ENCODE measurements at places on chromosomes 4 and X. TPM values are rescaled to one million over a fixed set of nuclear protein-coding genes. Genes with fewer than 3 reads are reported as not detected.

Gene DCX
- total RNA-seq, result 2.4 TPM

DNA sequence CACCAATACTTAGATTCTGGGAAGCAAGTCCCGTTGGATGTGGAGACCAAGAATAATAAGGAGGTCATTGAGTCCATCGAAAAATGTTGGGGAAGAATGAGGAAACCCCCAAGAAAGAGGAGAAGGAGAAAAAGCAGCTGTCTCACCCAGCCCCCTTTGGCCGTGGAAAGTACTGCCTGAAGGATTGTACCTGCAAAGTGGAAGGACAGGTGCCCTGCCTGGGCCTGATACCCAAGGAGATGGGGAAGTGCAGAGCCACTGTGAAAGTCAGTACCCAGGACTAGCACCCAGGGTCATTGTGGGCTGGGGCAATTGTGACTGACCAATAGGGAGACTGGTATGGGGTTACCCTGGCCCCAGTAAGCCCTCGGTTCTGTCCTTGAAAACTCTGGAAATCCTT, 13.8 kb upstream of the CFAP299 start:
- no peak for DNase-seq

DNA sequence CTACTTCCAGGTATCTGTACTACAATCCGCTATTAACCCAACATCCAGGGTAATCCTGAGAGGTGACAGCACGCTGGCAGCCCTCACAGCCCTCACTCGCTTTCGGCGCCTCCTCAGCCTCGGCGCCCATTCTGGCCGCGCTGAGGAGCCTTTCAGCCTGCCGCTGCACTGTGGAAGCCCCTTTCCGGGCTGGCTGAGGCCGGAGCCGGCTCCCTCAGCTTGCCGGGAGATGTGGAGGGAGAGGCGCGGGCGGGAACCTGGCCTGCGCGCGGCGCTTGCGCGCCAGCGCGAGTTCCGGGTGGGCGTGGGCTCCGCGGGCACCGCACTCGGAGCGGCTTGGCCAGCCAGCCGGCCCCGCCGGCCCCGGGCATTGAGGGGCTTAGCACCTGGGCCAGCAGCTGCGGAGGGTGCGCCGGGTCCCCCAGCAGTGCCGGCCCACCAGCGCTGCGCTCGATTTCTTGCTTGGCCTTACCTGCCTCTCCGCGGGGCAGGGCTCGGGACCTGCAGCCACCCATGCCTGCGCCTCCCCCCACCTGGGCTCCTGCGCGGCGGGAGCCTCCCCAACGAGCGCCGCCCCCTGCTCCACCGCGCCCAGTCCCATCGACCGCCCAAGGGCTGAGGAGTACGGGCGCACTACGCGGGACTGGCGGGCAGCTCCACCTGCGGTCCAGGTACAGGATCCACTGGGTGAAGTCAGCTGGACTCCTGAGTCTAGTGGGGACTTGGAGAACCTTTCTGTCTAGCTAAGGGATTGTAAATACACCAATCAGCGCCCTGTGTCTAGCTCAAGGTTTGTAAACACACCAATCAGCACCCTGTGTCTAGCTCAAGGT, 87.3 kb downstream of the PRSS12 start:
- DNase-seq, result no peak

DNA sequence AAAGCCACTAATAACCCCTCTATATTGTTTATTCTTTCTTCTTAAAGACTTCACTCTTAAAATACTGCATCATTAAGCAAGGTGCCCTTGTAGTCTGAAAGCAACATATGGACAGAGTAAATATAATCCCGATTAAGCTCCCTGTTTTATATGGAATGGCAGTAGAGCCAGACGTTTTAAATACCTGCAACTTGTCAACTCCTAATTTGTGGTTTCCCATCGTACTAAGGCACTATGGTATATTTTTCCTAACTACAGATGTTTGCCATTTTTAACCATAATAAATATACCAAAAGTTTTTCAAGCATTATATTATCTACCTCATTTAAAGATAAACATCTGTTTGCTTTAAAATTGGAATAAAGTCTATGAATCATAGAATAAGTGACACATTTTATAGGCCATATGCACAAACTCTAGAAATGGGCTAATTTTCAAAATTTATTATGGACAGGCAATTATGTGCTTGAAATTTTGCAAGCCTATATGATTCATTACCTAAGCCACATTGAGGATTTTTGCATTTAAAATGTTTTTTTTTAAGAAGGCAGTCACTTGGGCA, 194.6 kb downstream of the FRMPD4 start:
- DNase-seq, result no peak

Gene MAGED4B
- total RNA-seq, result 8.6 TPM

DNA sequence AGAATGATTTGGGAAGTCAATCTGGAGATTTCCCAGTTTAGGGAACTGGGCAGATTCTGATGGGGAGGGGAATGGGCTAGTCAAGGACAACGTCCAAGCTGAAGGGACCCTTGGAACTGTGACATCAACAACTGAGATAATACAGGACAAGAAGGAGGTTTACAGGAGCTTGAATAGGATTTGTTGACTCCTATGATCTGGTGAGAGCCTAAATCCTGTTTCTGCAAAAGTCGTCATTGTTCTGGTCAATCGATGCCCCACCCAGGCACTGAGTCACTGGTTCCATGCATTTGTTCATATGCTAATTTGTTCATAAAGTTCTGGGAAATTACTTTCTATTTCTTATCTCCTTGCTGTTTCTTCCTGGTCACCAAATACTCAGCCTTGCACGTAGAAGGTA, 15.3 kb upstream of the PDGFRA start:
- DNase-seq, result no peak

DNA sequence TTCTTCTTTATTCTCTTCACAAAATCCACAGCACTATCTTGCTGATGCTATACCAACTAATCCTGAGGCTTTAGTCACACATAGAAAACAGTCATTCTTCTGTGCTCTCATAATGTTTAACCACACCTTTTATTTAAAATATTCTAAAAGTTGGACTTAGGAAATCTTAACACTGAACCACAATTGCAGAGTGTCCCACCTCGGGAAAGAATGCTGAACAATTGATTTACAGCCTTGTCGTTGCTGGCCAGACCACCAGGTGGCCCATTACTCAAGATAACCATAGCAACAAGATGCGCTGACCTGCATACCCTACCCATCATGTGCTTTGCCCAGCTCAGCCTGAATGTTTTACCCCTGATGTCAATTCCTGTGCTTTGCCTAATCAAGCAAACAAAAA, 100.8 kb downstream of the ARSJ start:
- DNase-seq, result no peak

Gene MAMLD1
- total RNA-seq, result 2.1 TPM

Gene SYP
- total RNA-seq, result 1.7 TPM

Gene CXCL6
- 0.10 TPM for total RNA-seq

DNA sequence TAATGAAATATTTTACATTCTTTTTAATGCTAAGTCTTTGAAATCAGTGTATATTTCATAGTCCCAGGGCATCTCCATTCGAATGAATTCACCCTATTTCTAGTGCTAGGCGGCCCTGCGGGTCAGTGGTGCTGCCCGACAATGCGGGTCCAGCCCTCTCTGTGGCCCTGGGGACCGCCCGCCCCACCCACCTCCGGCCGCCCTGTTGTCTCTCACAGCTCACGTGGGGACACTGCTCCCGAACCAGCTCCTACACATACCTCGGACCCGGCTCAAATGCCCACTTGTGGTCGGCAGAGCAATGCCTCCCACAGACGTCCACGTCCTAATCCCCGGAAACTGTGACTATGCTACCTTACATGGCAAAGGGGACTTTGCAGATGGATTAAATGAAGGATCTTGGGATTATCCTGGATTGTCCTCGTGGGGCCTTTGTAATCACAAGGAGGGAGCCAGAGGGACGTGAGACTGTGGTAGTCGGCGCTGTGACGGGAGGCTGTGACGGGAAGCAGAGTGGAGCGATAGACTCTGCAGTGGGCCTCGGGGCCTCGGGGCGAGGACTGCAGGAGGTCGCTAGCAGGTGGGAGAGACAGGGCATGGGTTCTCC, 92.3 kb upstream of the PSAPL1 start:
- DNase-seq, result no peak

Gene CORIN
- 11.8 TPM for total RNA-seq

GRCh38 chr4:14856934-14857235, 145.4 kb upstream of the CPEB2 start:
- DNase-seq, result no peak

Gene TCEAL2
- 0.39 TPM for total RNA-seq

DNA sequence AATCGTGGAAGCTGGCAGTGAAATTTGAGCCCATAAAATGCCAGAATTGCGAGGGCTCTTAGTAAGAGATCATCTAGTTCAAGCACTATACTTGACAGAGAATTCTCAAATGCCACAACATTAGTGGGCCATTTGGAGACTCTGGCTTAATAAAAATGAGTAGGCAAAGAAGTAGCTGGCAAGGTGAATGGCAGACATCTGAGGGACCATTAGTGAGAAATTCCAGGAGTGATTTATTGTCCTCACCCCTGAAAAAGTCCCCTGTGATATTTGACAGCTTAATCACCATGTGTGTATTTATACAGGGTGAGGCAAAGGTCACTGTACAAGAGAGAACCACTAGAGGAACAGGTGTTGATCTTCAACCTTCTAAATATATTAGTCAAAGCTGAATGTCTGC, 207.5 kb downstream of the CHRDL1 start:
- DNase-seq, result no peak

DNA sequence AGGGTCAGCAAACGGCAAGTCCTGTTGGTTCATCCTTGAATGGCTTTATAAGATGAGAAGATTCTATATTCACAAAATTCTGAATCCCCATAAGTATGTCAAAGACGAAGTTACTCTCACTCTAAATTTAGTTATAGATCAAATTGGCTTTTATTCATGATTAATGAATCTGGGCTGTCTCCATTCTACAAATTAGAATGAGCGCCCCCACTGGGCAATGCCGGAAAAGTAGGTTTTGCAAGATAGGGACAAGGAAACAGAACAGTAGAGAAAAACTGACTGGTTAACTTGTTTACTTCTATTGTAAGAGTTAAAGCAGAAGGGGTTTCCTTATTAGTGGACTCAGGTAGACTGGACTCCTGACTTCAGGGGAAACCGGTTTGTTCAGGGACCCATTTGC, 100.3 kb downstream of the F11 start:
- DNase-seq, result no peak

Data from skin of body (tissue), 3 donors.